Neural progenitor cell (in vitro differentiated cells): ENCODE measurements at places on chromosomes 6 and 20.
A peak's percentile ranks its signal among the peaks of the same experiment; 100 is the strongest.

DNA sequence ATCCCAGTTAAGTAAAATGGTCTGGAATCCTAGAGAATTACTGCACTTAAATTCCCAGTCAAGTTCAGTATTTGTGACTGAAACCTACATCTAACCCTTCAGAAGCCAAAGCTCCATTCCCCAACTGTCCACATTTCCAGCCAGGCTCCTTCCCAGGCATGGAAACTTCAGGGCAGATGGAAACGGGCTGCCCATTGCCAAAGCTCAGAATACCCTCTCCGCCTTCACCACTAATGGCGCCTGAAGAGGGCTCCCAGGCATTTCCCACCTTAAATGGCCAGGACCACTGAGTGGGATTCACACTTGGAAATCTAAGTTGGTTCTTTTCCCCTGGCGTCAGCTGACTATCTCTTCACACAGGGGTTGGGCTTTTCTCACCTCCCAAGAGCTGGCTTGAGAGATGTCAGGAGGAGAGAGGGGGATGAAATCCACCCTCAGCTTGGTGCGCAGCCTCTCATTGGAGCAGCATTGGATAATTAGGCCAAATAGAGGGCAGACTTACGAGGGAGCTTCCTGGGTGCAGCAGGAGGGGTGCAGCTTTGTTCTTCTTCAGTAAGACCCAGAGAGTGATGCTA, 82.9 kb downstream of the ANKRD60 start:
- no peak for DNase-seq

GRCh38 chr20:8356806-8357205, 224.7 kb downstream of the PLCB1 start:
- DNase-seq = no peak

DNA sequence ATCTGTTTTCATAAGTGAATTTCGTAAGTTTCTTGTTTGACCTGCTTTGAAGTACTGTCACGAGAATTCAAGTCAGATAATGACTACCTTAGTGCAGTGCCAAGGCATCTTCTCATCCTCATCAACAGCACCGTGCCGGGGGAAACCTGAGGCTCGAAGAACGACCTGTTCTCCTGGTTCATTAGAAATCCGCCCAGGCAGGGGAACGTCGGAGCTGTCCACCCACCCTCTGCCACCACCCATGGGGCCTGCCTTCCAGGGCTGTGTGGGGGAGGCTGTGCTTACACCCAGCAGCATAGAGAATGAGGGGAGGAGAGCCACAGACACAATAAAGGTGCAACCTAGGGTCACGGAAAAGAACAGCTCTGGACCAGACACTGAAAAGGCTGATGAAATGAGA, 101.6 kb downstream of the RAMACL start:
- no peak for DNase-seq

DNA sequence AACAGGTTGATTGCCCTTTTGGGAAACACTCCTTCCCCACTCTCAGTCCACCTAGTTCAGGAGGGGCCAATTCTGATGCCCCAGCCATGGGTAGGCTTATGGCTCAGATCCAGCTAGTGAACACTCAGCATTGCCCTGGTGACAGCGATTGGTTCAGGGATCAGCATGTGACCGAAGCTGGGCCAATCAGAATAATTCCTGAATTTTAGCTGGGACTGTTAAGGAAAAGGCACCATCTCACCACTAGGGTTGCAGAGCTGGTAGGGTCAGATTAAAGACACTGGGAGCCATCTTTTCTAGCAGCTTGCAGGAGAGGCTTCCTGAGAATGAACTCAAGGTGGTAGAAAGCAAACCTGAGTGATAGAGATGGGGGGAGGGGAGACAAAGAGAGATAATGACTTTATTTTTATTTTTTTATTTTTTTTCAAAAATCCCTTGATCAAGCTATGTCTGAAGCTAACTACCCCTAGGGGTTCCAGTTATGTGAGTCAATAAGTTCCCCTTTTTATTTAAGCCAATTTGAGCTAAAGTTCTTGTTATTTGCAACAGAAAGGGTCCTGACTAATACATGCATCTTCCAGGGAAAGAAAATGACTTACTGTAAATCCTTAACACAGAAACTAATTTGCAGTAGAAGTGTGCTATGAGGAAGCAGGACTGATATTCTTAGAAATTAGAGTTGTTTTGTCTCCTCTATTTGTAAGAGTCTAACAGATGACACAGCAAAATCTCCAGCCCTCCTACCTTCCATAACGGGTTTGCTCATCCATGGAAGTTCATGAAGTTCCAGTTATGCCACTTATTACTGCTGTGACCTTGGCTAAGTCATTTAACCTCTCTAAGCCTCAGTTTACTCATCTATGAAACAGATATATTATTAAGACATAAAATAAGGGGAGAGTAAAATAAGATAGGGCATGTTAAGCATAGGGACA, 44.7 kb downstream of the EYA2 start:
- DNase-seq = peak; percentile 36

DNA sequence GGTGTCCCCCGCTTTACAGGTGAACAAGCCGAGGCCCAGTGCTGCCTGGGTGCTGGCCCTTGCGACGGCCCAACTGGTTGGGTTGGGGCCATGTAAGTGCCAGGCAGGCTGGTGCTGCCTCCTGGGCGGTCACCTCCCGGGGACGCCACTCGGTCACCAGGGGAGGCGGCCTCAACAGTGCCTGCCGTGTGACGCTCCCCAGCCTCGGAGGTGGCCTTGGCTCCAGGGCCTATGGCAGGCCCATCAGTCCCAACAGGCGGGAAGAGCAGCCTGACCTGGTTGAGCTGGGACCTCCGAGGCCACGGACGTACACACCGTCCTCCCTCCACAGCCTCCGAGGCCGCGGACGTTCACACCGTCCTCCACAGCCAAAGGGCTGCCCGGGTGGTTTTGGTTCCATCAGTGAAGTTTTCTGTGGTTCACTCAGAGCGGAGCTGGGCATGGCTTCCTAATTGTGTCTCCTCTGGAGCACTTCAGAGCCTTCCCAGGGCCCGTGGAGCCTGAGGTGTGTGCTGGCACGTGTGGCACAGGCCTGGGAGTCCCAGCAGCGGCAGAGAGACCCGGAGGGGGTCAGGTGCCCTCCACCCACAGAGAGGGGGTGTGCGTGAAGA, 19.3 kb upstream of the SLCO4A1 start:
- DNase-seq = no peak

DNA sequence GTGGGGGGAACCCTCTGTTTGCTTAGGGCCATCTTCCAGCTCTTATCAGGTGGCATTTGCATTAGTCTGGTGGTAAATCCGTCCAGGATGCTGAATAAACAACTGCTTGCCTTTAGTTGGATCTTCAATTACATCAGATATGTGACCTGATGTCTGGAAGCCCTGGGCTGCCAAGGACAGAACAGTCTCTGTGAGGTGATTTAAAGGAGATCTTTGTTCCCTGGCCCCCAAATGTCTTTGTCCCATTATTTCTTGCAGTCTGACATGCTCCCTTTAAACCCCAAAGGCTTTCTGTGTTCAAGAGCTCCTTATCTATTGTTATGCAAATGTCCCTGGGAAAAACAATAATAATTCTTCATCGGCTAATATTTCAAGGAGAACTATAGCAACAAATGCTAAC, 84.6 kb upstream of the SPTLC3 start:
- DNase-seq = peak; percentile 53

- DNase-seq = no peak
These were observed 117.0 kb downstream of the EPB41L2 start for GRCh38 chr6:130946076-130946475.

DNA sequence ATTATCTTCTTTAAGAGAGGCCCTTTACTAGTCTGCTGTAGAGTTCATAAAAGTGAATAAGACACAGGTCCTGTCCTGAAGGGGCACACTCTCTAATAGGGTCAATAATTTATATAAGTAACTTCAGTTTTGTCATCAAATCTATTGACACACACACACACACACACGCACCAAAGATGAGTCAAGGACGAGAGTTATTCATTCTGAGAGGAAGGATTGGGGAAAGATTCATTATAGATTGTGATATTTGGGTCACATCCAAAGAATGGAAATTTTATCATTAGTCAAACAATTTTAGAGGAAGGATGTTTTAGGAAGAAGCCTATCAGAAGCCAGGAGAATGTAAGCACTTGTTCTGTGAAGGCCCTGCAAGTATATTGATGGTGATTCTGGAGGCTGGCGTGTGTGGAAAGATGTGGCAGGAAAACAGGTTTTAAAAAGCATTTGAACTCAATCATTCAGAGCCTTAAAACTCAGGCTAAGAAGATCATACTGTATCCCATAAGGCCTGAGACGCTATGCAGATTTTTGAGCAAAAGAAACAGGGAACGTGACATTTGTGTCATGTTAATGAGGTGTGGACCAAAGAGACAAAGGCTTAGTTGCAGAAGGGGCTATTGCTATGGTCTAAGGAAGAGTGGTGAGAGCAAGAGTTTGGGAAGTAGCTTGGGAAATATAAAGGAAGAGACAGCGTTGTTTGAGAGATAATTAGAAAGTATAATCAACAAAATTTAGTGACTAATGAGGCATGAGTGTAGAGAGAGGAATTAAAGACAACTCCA, 161.4 kb upstream of the PREP start:
- no peak for DNase-seq

DNA sequence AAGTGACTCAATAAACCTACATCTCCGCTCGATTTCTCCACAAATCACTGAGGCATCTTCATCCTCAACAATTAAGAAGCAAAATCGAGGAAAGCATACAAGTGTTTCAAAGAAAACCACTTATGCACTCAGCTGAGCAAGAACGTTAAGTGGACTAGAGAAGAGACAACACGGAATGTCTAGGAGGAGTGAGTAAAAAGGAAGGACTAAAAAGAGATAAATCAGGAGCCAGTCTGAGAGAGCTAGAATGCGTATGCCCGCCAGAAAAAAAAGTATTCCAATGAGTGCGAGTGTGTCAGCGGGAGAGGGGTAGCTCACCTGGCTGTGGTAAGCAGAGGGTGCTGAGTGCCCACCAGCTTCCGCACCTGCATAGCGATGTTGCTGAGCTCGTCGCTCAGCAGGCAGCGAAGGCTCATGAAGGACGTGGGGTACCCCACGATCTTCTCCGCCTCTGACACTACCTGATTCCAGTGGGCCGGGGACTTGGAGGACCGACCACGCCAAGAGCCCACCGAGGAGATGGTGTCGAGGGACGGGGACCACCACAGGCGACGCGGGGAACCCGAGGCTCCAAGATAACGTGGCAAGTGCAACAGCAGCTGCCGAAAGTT, 587 bp downstream of the PDSS2 start:
- DNase-seq = no peak

- DNase-seq = no peak
These were observed 16.9 kb downstream of the UCKL1 start for GRCh38 chr20:63939061-63939935.

DNA sequence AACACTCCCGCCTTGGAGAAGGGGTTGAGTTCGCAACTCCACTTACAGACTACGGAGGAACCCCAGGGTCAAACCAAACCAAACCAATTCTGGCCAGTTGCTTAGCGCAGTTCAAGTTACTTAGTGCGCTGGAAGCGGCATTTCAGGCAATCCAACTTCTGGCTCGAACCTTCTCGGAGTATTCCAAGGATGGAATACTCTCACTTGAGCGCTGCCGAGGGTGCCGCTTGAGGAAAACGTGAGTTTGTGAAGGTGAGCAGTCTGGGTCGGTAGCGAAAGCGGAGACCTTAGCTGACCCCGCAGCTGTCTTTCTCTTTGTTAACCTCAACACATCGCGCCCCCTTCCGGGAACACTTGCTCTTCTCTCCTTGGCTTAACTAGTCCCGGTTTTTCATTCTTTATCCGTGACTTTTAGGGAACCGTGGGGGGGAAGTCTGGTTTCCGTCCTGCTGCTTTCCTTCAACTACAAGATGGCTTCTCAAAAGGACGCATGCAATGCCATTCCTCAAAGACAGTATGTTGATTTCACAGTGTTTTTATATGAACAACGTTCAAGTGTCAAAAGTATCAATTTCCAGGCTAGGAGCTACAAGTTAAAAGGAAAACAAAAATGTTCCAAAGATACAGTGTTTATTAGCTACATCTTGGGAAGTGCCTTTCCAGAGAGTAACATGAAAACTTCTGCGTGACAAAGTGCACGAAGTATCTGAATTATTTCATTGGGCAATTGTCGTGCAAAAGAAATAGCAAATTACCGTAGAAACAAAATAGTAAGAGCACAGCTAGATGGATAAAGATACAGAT, 741 bp upstream of the PNISR start:
- DNase-seq = peak; percentile 94

- DNase-seq = no peak
These were observed 182.7 kb upstream of the DTNBP1 start for GRCh38 chr6:15845492-15845891.

DNA sequence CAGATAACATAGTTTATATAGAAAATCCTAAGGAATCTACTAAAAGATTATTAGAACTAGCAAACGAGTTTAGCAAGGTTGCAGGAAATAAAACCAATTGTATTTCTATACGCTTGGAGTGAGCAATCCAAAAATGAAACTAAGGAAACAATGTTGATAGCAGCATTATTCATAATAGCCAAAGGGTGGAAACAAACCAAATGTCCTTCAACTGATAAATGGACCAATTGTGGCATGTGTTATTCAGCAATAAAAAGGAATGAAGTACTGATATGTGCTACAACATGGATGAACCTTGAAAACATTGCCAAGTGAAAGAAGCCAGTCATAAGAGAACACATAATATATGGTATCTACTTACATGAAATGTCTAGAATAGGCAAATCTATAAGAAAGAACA, 101.0 kb upstream of the VSTM2L start:
- DNase-seq = no peak

DNA sequence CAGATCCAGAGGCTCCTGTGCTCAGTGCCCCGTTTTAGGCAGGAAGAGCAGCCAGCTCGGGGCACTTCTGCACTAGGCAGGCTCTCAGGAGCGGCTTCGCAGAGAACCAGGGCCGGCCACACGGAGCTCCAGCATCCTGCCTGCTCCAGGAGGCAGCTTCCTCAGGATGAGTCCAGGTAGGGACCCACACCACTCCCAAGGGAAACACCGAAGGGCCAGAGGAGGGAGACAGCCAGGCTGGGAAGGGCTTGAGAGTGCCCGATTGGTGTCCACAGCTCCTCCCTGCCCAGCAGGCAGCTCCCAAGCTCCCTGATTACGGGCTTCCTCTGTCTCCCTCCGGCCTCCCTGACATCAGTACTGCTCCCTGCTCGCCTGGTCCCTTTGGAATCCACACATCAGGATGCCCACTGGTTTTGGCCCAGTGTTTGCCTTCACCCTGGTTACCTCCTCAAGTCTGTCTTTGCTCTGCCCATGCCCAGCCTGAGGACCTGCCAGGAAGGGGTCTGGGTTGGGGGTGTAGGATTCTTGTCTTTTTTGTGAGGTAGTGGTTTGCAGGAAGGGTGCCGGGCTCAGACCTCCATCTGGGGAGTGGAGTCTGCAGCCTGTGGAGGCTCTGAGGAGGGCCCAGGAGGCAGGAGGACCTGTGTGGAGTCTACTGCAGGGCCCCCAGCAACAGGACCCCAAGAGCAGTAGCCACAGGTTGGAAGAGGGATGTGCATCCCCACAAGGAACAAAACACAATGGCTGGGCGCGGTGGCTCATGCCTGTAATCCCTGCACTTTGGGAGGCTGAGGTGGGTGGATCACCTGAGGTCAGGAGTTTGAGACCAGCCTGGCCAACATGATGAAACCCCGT, 11.2 kb upstream of the PYGB start:
- DNase-seq = no peak

- DNase-seq = peak; percentile 32
These were observed 56.2 kb upstream of the EDN1 start for GRCh38 chr6:12233693-12234571.
